ENCODE measurements at places on chromosomes 4 and X.

DNA sequence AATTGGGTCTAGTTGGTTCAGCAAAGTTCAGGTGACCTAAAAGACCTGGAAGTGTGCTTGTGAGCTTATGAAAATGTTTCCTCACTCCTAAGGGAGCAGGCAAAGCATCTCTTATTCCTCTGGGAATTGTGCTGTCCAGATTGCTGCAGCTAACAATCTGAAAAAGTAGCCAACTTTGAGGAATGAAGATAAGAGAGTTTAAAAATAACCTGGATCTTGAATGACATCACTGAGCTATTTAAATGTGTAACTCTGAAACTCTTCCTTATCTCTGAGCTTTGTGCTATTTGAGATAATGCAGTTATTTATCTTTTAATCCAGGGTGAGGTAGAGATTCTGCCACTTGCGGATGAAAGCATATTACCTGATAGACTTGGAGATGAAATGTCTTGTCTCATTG, 384.8 kb downstream of the PPP4R3C start:
- DNase-seq: no peak

DNA sequence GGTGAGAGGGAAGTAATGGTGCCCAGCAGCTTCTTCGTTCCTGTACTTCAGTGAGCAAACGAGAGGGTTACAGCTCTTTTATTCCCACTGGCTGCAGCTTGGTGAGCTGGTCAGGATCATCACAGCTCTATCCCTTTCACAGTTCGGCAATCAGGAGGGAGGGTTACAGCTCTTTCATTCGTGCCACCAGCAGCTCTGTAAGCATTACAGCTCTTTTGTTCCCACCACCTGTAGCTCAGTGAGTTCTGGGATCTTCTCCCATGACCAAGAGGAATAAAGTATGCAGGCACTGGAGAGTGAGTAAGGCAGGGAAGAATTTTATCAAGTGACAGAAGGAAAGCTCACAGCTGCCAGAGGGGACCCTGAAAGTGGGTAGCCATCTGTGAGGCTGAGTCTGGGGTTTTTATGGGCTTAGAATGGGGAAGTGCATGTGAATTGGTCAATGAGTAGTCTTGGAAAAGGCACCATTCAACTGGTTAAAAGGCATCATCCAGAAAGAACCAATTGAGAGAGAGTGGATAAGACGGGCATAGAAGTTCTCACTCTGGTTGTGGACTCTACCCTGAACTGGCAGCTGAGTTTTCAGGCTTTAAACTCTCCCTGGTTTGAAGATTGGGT, 123.7 kb downstream of the COX18 start:
- no peak for DNase-seq

DNA sequence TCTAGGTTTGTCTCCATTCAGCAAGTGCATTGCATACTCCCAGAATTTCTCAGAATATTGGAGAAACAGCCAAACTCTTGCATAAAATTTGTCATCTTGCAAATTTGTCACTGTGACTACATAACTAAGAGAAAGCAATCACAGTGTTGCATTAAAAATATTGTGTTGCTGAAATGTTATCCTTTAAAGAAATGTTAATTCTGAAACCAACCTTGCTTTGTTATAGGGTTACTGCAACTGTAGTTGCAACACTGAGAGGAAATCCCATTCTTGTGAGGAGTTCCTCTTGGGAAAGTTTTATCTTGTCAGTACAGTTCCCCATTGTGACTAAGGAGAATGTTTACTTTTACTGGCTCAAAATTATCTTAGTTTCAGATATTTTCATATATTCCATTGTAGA, 20.9 kb downstream of the CYBB start:
- no peak for DNase-seq

DNA sequence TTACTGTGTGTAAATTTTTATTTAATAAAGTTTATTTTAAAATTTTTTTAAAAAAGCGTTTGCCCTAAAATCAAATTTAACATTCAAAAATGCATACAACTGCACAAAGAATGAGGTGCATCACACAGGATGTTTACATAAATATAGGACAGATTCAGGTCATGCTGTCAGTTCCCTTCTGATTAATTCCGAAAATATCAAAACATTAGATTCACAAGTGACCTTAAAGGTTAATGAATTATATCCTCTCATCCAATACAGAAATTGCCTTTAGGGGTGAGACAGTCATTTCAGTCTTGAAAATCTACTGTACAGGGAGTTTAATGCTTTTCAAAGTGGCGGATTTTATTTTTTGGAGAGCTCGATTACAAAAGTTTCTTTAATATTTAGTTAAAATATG, 208.7 kb upstream of the FTHL17 start:
- no peak for DNase-seq

GRCh38 chr4:6771229-6771671, 11.3 kb upstream of the KIAA0232 start:
- DNase-seq: no peak
